ENCODE measurements at places on chromosomes 7 and 10.

- no peak for DNase-seq
Observed at GRCh38 chr7:69698109-69698825, 100.0 kb downstream of the AUTS2 start.

- DNase-seq: no peak
Observed at GRCh38 chr7:56256108-56256507, 139.9 kb upstream of the NUPR2 start.

- DNase-seq: peak; percentile 72
Observed at GRCh38 chr10:102660888-102661657, 16.8 kb downstream of the TRIM8 start.

- peak; percentile 70 for DNase-seq
Observed at GRCh38 chr7:129210256-129210988, 14.4 kb upstream of the AHCYL2 start.

GRCh38 chr10:89522463-89522862 lies 12.9 kb downstream of the SLC16A12 start:
- DNase-seq: no peak

- no peak for DNase-seq
Observed at GRCh38 chr7:18566829-18567228, 71.3 kb downstream of the HDAC9 start.
